ENCODE measurements at places on chromosomes 1 and 21.

DNA sequence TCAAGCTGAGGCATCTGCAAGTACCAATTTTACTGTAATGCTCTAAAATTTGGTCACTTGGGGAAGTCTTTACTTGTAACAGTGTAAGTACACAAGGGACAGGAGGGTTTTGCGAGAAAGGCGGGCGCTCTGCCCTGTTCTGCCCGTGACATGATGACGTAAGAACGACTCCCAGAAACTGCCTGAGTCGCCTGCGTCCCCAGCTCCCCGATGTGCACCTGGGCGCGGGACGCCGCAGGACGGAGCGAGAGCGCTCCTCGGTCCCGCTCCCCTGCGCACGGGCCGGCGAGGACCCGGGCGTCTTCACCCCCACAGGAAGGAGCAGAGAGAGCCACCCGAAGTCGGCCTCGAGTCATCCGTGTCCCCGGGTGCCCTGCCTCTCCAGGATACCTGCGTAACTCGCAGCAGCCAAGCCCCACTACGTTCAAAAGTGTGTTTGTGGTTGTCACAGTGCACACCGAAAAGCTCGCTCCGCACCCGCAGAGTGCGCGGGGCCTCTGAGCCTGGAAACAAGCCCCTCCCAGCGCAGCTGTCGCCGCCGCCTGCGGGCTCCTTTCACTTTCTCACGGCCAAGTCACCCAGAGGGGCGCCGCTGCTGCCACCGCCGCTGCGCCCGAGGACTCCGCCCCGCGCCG is 3.3 kb upstream of the ZBTB18 start:
- DNase-seq: no peak

- no peak for DNase-seq
Measured at GRCh38 chr1:162590101-162590500, 28.6 kb downstream of the UAP1 start.

DNA sequence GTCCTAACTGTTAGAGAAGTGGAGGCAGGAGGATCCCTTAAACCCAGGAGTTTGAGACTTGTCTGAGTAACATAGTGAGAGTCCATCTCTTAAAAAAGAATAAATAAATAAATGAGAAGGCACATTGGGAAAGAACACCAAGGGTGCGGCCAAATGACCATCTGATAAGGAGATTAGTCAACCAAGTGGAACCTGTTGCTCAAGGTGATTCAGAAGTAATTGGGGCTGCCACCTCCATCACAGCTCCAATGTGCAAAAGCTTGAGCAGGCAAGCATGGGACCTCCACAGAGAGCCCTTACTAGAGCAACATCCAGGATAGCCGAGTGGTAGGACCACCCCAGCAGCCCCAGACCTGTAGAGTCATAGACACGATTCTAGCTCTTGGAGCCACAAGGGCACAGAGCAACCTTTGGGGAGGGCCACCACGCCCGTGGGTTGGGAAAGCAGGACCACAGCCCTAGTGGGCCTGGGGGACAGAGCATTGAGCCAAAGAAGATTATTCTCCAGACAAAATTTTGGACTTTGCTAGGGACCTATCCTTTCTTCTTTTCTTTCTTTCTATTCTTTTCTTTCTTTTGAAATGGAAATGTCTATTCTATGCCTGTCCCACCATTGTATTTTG is 40.9 kb downstream of the KCNK1 start:
- no peak for DNase-seq

DNA sequence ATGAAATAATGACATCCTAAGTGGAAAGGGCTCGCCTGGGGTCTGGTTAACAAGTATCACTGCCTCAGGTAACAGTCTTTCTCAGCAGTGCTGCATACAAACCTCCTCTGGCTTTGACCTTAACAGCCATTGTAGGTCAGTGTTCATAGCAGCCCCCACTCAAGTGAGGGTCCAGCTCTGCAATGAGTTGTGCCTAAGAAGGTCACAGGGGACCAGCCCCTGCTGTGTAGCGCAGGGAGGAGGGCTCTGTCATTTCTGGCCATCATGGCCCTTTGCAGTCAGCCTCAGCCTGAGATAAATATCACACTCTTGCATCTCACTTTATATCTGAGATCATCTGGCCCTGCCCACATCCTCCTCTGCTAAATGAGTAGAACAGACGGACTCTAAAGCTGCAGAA is 18.1 kb upstream of the MYSM1 start:
- DNase-seq: no peak

GRCh38 chr1:65050735-65051134 is 84.4 kb upstream of the JAK1 start:
- no peak for DNase-seq

DNA sequence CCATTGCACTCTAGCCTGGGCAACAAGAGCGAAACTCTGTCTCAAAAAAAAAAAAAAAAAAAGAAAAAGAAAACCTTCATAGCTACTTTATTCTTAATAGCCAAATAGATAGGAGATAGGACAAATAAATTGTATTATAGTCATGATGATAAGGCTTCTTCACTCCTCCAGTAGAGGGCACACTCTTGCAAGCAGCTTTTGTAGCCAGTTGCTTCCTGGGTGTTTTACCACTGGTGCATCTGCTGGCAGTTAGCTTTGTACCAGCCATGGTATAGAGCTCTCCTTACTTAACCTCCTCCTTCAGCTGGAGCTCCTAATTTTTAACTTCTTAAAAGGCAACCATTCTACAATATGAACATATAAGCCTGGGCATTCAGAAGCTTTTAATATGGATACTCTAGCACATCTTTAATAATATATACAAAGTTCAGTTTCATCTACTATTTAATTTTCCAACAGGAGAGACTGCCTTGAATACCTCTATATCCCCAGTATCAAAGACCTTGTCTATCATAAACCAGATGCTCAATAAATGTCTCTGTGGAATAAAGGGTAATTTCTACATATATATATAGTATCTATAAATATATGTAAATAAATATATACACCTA is 35.8 kb downstream of the EVI5 start:
- no peak for DNase-seq

DNA sequence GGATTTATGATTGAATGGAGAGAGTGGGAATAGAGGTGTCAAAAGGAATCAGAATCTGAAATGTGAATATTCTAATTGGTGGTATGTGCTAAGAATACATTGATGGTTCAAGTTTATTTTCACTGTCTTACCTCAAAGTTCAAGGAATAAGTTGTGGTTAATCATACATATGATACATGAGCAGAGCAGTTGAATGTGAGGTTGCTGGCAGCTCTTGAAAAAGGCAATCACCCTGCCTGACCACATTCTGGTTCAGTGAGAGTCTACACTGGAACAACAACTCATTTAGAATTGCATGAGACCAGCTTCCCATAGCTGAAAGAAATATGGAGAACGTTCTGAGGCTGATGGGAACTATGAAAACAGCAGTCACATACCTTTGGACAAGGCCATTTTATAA is 68.3 kb upstream of the ARHGAP29 start:
- DNase-seq: no peak

DNA sequence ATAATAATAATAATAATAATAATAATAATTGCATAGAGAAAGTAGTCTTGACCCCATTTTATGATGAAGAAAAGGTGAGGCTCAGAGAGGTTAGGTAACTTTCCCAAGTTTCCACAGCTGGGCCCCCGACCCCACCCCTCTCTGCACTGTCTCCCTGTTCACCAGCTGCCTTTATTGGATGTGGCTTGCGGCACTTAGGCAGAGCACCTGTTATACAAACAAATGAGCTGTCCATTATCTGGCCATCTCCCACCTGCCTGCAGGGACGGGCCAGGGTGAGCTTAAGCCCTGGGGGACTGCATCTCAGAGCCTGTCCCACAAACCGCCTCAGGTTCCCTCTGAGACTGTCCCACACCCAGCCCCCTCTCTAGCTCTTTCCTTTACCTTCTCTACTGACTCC is 10.1 kb upstream of the EFNA1 start:
- DNase-seq: no peak

- no peak for DNase-seq
Measured at GRCh38 chr1:110542725-110543124, 23.8 kb upstream of the KCNA10 start.

DNA sequence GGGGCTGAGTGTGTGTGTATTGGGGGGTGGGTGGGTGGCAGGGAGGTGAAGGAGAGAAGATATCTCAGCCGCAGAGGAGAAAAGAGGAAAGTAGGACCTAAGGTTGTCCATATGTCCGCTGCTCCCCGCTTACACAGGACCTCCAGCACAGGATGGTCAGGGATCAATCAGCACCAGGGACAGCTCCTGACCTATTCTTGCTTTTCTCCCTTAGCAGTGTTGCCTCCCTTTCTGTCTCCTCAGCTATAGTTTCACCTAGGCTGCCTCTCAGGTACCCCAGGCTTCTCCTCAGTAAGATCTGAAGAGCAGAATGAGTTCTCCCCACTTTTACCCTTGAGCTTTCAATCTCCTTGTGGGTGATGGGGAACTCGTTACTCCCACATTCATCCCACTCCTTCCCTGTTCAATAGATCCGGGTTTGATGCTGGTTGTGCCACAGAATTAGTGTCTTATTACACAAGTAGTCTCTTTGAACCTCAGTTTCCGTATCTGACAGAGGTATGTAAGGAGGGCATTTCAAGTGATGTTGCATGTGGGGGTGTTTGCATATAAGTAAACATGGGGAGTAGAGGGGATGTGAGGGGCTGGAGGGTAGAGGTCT is 1.4 kb upstream of the DPH2 start:
- DNase-seq: no peak

DNA sequence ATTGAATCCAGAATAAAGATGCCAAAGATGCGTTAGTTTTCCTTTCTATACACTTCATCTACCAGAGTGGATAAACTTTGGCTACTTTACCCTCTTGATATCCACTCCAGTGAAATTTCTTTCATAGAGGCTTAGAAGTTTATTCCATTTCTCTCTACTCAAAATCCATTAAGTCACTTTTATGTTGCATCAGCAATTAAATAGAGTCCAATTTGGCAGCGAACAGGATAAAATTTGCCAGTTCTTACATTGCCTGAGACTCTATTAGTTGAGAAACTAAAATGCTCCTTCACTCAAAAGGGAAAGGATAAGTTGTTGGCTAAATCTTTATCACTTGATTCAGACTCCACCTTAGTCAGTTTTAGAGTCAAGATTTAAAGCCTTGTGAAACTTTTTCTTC is 57.9 kb downstream of the ACBD6 start:
- DNase-seq: no peak

GRCh38 chr1:46568461-46568891 is 17.0 kb upstream of the KNCN start:
- no peak for DNase-seq

DNA sequence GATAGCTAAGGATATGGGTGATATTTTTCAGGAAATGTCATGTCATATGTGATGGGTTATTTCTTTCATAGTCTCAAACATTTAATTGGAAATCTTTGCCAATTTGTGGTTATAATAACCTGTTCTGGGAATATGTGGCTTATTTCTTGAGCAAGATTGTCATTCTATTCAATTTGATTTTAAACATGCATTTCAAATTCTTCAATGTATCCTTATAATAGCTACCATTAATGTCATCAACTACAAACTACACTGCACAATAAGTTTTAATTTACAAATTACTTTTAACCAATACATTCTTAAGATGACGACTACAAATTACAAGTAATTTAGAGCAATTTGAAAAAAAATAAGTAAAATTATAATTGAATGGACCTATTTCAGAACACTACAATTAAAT is 164.9 kb downstream of the BRINP3 start:
- DNase-seq: no peak

DNA sequence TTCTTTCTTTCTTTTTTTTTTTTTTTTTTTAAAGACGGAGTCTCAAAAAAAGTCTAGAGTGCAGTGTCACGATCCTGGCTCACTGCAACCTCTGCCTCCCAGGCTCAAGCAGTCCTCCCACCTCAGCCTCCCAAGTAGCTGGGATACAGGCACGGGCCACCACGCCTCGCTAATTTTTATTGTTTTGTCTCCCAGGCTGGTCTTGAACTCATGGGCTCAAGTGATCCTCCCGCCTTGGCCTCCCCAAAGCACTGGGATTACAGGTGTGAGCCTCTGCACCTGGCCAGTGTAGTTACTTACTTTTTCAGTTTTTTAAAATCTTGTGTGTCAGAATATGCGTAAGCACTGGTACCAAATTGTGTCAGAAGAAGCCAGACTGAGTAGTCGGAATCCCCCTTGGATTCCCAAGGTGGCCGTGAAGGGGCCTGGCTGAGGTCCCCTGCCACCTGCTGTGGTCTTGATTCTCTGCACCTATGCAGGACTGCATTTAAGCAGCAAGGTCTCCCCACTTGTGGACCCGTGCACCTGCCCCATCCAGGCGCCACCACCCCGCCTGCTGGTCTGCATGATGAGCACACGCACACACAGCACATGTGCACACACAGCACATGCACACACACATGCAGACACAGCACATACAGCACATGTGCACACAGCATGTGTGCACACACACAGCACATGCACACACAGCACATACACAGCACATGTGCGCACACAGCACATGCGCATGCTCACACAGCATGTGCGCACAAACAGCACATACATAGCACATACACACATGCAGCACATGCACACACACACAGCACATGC is 47.5 kb downstream of the PCNT start:
- no peak for DNase-seq

GRCh38 chr21:25643486-25643885 is 4.4 kb downstream of the JAM2 start:
- no peak for DNase-seq

DNA sequence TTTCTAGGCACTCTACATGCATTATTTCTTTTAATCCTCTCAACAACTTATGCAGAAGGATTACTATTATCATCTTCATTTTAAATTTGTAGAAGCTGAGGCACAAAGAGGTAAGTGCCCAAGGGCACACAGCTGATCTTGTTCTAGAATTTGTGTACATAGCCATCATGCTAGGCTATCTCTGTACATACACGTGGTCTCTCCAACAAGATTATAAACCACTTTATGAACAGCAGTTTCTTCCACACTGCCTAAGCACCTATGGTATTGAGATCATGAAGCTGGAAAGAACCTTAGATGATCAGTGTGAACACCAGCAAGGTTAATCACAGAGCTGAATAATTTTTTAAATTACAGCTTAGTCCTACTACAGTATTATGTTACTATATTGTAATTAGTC is 28.9 kb downstream of the UCHL5 start:
- no peak for DNase-seq

GRCh38 chr1:45490121-45490625 is 790 bp downstream of the TESK2 start:
- DNase-seq: no peak

- DNase-seq: no peak
Measured at GRCh38 chr1:226364901-226365565, 42.9 kb downstream of the PARP1 start.

- no peak for DNase-seq
Measured at GRCh38 chr21:43303275-43304178, 123.4 kb downstream of the SIK1 start.

All from NCI-H2081 treated with DMSO at 0.1 percent for 48 hours (cell line).